Hematopoietic multipotent progenitor cell treated with erythropoietin and hydrocortisone succinate and interleukin-3 and kit ligand, for 6 days (in vitro differentiated cells): ENCODE measurements at places on chromosomes 1 and 21.

DNA sequence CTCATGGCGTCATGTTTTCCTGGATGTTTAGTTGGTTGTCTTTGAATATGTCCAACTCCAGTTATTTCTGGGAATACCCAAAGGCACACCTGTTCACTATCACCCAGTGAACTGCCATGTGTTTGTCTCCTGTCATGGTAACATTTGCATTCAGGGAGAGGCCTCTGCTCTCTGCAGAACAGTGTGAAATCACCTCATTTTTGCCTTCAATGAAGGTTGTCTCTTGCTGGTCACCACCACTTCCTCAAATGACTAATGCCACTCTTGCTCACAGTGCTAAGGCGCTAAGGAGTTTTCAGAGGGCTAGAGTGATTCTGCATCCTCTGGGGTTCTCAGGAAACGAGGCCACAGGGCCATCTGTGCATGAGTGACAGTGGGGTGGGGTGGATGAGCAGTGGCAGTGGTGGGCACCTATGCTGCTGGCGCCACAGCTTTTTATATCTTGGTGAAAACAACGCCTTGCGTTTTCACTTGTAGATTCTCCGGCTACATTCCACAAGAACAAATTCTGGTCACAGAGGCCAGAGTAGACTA is 60.0 kb upstream of the ATP5PO start:
- peak; percentile 75 for DNase-seq

GRCh38 chr1:47471163-47471562 is 33.3 kb downstream of the FOXD2 start:
- DNase-seq: no peak

DNA sequence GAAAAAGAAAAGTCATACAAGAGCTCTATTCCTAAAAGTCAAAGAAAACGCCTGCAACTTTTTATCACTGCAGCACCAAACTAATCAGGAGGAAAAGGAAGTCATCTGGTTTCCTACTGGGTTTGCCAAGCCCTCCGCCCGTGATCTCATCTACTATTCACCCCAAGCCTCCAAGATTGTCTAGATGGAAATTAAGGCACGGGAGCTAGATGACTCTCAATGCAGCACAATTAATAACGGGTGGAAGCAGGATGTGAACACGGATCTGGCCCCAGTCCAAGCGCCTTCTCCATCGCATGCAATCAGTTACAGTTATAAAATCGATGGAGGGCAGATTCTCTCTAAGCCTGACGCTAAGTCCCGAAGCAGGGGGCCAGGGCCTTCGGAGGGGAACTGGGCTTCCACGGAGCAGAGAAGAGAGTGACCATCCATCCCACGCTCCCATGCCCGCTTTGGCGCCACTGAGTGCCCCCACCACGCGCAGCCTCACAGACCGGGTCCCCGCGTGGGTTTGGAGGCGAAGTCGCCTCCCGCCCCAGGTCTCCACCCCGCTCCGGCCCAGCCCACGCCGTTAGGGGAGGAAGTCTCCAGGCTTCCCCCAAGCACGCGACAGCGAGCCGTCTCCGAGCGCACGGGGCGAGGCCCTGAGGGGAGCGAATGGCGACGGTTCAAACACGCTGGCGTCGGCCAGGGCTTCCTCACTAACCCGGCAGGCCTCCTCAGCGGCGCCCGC is 1.8 kb downstream of the HSF2BP start:
- peak; percentile 60 for DNase-seq

- no peak for DNase-seq
Observed at GRCh38 chr21:36186081-36186480, 29.5 kb downstream of the DOP1B start.

- DNase-seq: peak; percentile 51
Observed at GRCh38 chr1:10471411-10472219, 714 bp downstream of the DFFA start.

DNA sequence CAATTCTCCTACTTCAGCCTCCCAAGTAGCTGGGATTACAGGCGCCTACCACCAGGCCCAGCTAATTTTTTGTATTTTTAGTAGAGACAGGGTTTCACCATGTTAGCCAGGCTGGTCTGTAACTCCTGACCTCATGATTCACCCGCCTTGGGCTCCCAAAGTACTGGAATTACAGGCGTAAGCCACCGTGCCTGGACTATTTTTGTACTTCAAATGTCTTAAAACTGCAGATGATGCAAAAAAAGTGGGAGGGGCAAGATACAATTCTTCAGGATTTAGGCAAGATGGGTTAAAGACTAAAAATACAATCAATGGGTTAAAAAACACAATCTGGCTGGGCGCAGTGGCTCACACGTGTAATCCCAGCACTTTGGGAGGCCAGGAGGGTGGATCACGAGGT is 4.7 kb downstream of the SCAF4 start:
- no peak for DNase-seq

- no peak for DNase-seq
Observed at GRCh38 chr1:84862810-84863251, 30.2 kb downstream of the LPAR3 start.

DNA sequence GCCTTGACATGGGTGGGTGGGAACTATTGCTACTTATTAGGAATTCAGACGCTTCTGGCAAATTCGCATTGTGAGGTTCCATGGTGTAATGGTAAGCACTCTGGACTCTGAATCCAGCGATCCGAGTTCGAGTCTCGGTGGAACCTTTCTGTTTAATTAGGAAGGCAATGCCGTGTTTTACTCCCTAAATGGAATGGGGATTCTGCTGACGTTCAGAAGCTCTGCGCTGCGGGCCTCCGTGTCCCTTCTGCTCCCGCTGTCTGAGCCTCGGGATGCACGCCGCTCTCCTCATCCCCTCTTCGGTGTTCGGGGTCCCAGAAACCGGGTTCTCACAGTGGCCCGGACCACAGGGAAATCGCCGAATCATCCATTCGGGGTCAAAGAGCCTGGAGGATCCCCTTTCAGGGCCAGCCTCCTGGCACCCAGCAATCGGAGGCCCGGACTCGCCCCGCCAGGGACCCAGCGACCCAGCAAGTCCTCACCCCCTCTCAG is 280.3 kb downstream of the FAM72C start:
- DNase-seq: no peak

- peak; percentile 87 for DNase-seq
Observed at GRCh38 chr1:26391450-26391849, 18.9 kb upstream of the ZNF683 start.

GRCh38 chr1:145773423-145773822 is 50.5 kb downstream of the RNF115 start:
- DNase-seq: no peak

- DNase-seq: no peak
Observed at GRCh38 chr1:60989749-60990713, 92.3 kb upstream of the NFIA start.

DNA sequence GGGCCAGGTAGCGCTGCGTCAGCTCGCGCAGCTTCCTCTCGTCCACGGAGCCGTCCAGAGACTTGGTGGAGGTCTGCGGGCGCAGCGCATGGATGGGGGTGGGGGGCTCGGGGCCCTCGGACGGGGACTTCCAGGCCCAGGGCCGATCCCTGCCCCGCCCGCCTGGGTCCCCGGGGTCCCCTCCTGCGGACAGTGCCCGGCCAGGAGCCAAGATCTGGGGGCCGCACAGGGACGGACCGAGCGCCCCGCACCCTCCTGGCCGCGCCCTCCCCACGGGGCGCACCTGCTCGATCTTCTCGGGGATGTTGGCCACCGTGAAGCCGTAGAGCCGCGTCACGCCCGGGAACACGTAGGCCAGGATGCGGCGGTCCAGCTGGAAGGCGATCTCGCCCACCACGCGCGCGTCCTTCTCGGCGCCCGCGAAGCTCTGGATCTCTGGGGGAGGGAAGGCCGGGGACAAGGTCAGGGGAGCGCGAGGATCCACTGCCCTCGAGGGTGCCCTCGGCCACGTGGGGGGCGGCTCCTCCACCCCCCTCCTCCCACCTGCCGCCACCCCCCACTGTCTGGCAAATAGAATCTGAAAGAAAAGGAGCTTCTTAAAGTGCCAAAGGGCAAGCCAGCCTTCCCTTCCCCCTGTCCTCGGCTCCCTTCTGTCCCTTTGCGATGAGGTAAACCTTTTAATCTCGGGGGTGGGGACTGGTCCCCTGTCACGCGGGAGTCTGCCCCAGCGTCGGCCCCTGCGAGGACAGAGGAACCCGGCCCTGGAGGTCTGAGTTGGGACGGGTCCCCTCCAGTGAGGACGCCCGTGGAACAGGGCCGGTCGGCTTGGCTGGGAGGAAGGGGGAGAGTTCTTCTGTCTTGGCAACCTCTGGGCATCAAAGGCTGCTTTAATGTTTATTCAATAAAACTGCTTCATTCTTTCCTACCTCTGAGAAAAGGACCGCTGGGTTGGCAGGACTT is 6.5 kb upstream of the FTCD start:
- DNase-seq: no peak

- DNase-seq: no peak
Observed at GRCh38 chr1:11474826-11475225, 4.1 kb upstream of the DISP3 start.

- DNase-seq: no peak
Observed at GRCh38 chr1:66240491-66241484, 293.2 kb upstream of the SGIP1 start.

DNA sequence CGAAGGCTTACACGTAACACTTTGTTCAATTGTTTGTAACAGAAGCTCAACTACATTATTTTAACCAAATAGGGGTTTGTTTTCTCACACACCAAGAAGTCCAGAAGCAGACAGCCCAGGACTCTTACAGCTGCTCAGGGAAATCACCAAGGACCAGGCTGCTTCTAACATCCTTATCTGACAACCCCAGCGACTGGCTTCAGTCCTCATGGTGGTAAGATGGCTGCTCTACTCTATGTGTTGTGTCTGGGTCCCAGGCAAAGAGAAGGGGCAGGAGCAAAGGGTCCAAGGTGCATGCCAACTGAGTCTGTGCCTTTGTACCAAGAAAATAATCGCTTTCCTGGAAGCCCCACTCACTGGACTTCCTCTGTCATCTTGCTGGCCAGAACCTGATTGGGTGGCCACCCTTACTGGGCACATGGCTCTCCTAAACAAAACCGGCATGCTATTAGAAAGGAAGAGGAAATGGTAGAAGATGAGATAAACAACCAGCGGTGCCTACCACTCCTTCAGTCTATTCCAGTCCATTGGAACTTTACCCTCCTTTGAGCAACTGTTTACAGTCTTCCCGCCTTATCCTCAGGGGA is 34.1 kb upstream of the LRRC8D start:
- DNase-seq: peak; percentile 83

DNA sequence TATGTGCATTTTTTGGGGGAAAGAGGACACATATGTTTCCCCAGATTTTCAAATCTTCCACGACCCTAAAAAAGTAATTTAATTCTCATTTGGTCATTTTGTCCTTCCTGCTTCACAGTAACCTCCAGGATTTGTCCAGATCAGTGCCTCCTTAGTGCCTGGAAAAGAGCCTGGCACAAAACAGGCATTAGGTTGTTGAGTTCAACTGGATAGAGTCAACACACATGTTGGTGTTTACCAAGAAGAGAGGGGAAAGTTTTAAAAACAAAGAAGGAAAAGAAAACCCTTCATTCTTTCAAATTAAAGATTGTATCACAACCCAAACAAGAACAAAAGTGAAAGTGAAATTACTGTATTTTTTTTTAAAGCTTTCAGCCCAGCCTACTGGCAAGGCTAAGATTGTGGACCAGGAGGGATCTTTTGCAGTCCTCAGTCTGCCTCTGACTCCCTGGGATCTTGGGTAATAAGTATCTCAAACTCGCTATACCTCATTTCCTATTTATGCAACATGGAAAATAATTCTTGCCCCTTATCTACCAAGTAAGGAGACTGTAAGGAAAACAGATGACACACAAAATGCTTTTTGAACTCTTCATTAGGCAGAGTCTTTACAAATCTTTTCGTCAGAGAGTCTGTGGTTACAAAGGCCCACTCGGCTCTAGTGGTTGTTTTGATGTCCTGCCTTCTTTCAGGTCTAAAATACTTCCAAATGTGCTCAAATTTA is 57.8 kb downstream of the ZNF281 start:
- DNase-seq: peak; percentile 67

GRCh38 chr1:205666372-205667166 is 13.7 kb downstream of the SLC45A3 start:
- DNase-seq: no peak

GRCh38 chr21:41957991-41958766 is 4.4 kb upstream of the C2CD2 start:
- DNase-seq: peak; percentile 28

DNA sequence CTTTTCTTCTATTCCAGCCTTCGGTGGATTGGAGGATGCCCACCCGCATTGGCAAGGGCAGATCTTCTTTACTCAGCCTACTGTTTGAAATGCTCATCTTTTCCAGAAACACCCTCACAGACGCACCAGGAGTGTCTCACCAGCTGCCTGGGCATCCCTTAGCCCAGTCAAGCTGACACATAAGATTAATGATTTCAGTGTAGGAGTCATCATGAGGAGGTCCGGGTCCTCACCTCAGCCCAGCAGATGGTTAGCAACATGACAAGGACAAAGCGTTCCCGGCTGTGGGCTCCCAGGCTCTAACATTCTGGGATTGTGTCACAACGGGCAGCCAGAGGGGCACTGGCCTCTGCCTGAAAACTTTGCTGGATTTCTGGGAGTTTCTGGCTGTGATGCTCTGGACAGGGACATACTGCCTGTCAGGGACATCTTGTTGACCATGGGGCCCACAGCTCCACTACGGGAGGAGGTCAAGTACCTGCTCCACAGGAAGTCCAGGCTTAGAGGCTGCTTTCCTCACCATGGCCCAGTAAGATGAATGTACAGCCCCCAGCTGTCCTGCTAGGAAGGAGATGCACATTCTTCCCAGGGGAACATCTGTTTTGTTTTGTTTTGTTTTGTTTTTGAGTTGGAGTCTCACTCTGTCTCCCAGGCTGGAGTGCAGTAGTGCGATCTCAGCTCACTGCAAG is 204.0 kb upstream of the COA6 start:
- no peak for DNase-seq

- DNase-seq: no peak
Observed at GRCh38 chr1:58695206-58695605, 4.7 kb downstream of the MYSM1 start.

- DNase-seq: no peak
Observed at GRCh38 chr1:220579317-220579716, 51.4 kb downstream of the MARK1 start.

DNA sequence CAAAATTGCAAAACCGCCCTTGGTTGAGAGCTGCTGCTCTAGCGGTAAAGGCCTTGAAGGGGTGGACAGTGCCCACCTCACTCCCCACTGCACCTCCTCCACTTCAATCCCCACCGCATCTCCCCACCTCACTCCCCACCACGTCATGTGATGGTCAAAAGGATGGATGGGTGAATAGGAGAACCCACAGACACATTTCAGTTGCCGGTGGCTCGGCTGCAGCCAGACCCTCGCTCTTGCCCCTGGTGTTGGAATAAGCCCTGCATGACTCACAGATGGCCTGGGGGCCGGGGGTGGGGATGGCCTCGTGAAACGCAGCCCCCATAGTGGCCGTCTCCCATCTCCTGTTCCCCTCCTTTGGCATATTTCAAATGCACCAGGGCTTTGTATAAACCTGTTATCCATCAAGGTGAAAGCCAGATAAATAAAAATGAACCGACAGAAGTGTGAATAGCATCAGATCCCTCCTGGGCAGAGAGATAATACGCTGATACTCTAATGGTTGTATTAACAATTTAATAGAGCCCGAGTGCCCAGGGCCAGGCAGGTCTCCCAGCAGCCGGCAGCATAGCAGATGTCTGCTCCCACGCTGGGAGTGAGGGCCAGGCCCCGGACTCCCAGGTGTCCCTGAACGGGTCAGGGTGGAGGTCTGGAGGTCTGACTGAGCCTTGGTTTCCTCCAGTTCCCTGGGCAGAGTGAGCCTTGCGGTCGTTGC is 300.3 kb downstream of the NPHP4 start:
- no peak for DNase-seq

- no peak for DNase-seq
Observed at GRCh38 chr1:234258071-234258470, 115.2 kb upstream of the COA6 start.

- DNase-seq: no peak
Observed at GRCh38 chr1:92876351-92876750, 44.5 kb downstream of the RPL5 start.
